Tibial artery (tissue), 4 donors: ENCODE measurements at places on chromosomes 2 and 18.
A peak's percentile ranks its signal among the peaks of the same experiment; 100 is the strongest.

DNA sequence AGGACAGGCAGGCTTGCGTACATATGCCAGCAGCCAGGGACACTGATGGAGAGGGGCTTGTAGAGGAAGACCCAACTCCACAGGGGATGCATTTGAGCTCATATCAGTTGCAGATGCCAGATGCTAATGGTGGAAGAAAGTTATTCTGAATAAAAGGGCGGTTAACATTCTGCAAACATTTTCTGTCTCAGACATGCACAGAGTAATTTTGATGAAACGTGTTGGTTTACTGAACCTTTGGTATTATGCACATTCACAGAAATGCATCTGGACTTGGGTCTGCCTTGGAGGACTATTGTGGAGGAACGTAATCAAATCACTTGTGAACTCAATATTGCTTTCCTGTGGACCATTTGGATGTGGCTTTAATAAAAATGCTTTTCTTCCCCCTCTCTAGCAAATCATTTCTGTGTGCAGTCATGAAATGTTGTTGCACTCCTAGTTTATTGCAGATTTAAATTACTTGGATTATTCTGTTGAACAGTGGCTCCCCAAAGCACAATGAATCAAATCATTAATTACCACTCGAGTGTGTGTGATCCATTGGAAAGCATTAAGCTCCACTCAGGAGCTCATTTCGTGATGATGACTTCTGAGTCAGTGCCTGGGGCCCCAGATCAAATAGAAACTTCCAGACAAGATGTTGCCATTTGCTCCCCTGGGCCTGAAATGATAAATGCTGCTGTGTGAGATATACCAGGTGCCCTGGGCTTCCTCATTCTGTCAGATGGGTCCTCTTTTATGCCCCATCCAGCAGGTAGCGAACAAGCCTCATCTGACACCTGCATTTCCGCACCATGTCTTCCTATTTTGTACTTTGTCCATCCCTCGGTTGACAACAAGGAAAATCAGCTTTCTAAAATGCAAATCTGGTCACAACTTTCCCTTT, 697.0 kb upstream of the HS6ST1 start:
- H3K4me1 ChIP-seq, result no peaks in the 10 kb centered on the region
- H3K27ac ChIP-seq, result no peak overlapping the region
- H3K4me3 ChIP-seq, result no peak overlapping the region
- DNase-seq, result no peak

GRCh38 chr2:109288544-109289368, 159.8 kb downstream of the SH3RF3 start:
- H3K36me3 ChIP-seq, result no peaks in the 10 kb centered on the region
- DNase-seq, result no peak

DNA sequence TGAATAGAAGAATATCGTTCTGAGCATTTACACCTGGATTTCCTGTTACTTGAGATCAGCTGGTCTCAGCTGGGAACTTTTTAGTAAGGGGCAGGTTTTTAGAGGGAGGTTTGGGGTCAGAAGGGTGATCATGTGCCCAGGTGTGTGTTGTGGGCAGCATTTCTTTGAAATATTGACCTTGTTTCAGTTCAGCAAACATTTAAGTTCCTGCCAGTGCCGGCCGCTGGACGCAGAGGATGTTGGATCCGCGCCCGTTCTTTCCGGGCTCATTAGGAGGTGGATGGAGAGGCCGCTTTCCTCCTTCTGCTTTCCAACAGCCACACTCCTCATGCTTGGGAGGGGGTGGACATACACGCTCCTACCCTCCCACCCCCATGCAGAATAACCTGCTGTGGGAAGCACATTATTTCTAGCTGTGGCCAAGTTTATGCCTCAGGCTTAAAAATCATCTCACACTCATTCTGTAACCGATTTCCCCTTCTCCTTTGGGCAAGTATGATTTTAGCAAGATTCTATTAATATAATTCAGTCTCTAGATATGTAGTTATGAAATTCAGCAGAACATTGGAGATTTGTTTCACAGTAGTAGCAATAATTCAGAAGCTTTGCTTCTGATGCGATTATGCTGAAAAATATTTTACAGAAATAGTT, 131.4 kb downstream of the ZNF236 start:
- H3K27me3 ChIP-seq, result no peaks in the 10 kb centered on the region
- peak; percentile 69 for DNase-seq
- H3K27ac ChIP-seq, result peak overlapping the region; percentile 42

GRCh38 chr18:58863539-58864145, 1.0 kb upstream of the ZNF532 start:
- peak overlapping the region; percentile 98 for H3K27ac ChIP-seq
- peaks cover 6% of the 10 kb centered on the region for H3K36me3 ChIP-seq
- DNase-seq, result peak; percentile 52
- H3K4me1 ChIP-seq, result no peaks in the 10 kb centered on the region

- no peak overlapping the region for H3K4me3 ChIP-seq
- no peaks in the 10 kb centered on the region for H3K27me3 ChIP-seq
- H3K27ac ChIP-seq, result no peak overlapping the region
- H3K4me1 ChIP-seq, result no peaks in the 10 kb centered on the region
- H3K36me3 ChIP-seq, result no peaks in the 10 kb centered on the region
- no peak for DNase-seq
Observed at GRCh38 chr2:68108120-68108519, 45.3 kb upstream of the C1D start.

DNA sequence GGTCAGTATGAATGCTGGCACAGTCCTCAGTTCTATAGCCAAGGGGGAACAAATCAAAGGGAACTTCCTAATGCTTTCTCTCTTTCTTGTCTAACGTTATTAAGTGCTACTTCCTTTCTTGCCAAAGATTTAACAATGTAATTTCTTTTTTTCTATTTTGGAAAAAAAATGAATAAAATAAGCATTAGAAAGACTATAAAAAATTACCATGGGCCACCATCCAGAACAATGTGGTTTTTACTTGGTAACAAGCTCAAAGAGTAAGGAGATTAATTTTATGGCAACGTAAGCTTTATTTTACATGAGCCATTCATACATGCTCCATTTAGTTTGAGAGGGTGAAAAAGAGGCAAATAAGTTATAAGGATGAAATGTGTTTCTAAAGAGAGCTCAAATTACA, 40.1 kb downstream of the SERPINE2 start:
- H3K36me3 ChIP-seq, result no peaks in the 10 kb centered on the region
- no peak overlapping the region for H3K27ac ChIP-seq
- H3K27me3 ChIP-seq, result no peaks in the 10 kb centered on the region
- no peak overlapping the region for H3K4me3 ChIP-seq
- DNase-seq, result no peak

GRCh38 chr2:20080839-20081415, 29.5 kb upstream of the LAPTM4A start:
- no peak overlapping the region for H3K27ac ChIP-seq
- H3K4me3 ChIP-seq, result no peak overlapping the region
- no peaks in the 10 kb centered on the region for H3K27me3 ChIP-seq
- H3K4me1 ChIP-seq, result no peaks in the 10 kb centered on the region

DNA sequence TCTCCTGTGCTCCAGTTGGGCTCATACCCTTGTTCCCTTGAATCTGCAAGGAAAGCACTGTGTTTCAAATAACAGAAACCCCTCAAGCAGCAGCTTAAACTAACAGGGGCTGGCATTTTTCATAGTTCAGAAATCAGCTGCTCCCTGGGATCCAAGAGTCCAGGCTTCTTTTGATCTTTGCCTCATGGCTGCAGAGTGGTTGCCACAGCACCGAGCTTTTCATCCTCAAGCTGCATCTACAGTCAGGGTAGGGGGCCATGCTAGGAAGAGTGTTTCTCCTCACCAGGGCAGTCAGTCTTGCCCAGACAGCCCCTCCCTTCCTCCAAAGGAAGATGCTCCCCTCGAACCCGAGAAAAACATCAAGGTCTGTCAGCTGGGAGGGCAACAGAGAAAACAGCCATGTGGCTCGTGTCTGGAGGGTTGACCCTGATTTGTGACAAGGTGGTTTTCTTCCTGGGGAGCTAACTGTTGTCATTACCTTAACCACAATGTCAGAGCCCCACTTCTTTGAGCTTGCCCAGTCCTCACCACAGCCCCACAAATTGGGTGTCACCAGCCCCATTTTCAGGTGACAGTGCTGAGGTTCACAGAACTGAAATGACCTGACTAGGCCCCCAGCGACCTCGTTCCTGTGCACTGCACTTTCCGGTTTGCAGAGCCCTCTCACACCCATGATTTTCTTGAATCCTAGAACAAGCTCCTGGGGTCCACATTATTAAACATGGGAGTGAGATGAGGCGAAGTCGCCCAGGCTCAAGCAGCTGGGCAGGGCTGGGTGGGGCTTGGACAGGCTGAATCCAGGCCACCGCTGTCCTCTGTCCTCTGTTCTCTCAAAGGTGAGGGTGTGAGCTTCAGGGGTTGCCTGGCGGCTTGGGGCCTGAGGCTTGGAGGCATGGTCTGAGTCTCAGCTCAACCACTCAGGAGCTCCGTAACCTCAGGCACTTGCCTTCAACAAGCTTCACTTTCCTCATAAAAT, 21.9 kb downstream of the ATOH8 start:
- DNase-seq, result no peak
- no peaks in the 10 kb centered on the region for H3K27me3 ChIP-seq
- H3K27ac ChIP-seq, result peak overlapping the region; percentile 85
- peaks cover 42% of the 10 kb centered on the region for H3K36me3 ChIP-seq

DNA sequence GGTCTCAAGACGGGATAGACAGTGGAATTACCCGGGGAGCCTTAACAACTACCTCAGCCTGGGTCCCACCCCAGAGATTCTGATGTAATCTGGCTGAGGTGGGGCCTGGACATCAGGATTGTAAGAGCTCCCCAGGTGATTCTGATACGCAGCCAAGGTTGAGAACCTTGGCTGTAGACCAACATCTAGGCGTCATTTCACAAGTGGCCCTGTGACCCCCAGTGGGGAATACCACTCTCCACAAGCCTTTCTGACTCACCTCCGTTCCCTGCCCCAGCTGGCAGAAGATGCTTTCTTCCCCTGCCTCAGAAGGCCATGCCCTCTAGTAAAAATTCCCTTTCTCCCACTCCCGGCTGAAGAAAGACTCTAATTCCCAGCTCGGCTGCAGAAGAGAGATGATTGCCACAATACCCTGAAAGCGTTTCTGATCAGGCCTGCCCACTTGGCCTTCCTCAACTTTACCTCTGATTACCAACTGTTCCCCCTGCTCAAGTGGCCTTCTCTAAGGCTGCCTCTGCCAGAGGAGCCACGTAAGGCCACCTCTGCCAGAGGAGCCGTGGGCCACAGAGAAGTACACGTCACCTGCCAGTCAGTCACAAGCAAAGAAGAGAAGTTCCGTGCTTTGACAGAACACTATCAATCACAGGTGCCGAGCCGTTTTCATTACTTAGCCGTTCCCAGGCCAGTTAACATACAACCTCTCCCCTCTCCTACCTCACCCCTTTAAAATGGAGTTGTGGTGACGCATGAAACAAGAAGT, 116.8 kb upstream of the PKDCC start:
- H3K4me1 ChIP-seq, result no peaks in the 10 kb centered on the region
- no peak overlapping the region for H3K27ac ChIP-seq

GRCh38 chr2:233999182-233999581, 51.3 kb upstream of the SPP2 start:
- no peak for DNase-seq
- peaks cover 2% of the 10 kb centered on the region for H3K4me1 ChIP-seq
- no peak overlapping the region for H3K4me3 ChIP-seq
- H3K27ac ChIP-seq, result no peak overlapping the region
- no peaks in the 10 kb centered on the region for H3K27me3 ChIP-seq

DNA sequence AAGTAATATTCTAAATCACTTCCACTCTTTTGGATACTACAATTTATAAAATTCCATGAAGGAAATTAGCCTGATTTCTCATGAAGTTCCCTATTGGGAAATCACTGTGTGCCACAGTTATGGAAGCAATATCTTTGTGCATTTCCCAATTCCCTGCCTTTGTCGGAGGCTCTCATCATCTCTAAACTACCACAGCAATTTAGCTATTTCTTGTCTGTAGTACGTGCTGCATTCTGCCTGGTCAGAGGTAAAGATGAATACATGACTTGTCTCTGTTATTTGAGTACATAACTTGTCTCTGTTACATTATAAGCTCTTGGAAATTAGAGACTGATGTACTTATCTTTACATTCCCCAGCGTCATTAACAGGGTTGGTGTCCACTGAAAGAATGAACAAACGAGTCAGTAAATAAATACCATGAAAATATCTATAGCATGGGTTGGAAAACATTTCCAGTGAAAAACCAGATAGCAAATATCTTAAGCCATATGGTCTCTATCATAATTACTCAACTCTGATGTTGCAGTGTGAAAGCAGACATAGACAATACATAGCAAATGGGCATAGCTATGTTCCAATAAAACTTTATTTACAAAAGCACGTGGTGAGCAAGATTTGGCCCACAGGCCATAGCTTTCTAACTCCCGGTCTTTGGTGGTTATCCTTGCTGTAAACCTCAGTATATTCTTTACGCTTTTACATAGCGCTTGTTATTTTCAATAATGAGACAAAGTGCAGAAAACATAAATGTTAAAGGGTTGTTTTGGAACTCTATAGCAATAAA, 78.8 kb downstream of the BCL2 start:
- DNase-seq, result no peak
- no peak overlapping the region for H3K4me3 ChIP-seq
- no peaks in the 10 kb centered on the region for H3K36me3 ChIP-seq

GRCh38 chr2:9631878-9632700, 1.3 kb upstream of the YWHAQ start:
- DNase-seq, result peak; percentile 27
- no peaks in the 10 kb centered on the region for H3K27me3 ChIP-seq
- peaks cover 6% of the 10 kb centered on the region for H3K36me3 ChIP-seq
- peaks cover 46% of the 10 kb centered on the region for H3K4me1 ChIP-seq

- H3K27me3 ChIP-seq, result no peaks in the 10 kb centered on the region
- no peaks in the 10 kb centered on the region for H3K4me1 ChIP-seq
- H3K36me3 ChIP-seq, result no peaks in the 10 kb centered on the region
- no peak for DNase-seq
Observed at GRCh38 chr2:29249666-29250253, 134.5 kb downstream of the CLIP4 start.

- H3K4me1 ChIP-seq, result no peaks in the 10 kb centered on the region
- no peak overlapping the region for H3K4me3 ChIP-seq
- DNase-seq, result no peak
- H3K36me3 ChIP-seq, result no peaks in the 10 kb centered on the region
Observed at GRCh38 chr2:7292154-7292691, 375.0 kb downstream of the RNF144A start.

DNA sequence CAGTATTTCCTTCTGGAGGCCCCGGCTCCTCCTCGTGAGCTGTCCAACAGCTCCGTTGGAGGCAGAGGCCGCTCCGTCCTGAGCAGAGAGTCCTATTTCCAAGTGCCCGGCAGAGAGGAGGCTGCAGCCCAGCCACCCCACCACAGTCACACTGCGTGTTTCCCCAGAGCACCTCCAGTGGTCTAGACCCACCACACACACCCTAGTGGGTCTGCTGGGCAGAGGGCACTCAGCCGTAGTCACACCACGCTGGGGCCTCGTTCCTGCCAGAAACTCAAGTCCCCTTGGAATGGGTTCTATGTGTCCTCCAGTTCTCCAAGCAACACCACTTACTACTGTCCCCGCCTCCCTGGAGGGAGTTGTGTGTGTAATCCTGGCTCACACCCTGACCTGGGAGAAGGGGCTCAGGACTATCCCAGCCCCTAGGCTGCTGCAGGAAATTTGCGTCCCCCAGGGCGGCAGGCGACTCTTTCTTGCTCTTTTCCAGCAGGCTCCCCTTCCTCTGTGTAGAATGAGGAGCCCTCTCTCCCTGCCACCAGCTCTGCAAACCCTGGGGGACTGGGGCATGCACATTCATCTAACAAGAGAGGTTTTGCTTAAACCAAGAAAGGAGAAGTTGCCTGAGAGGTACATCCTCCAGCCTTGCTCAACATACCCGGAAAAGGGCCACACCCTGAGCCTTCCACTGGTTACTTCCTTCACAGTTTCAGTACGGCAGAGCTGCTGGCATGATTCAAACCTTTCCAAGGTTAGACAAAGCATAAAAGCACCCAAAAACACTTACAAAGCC, 114.1 kb downstream of the NDUFA10 start:
- peak; percentile 76 for DNase-seq
- H3K4me3 ChIP-seq, result no peak overlapping the region
- H3K27ac ChIP-seq, result no peak overlapping the region
- H3K27me3 ChIP-seq, result no peaks in the 10 kb centered on the region
- no peaks in the 10 kb centered on the region for H3K36me3 ChIP-seq
